ENCODE measurements at places on chromosomes 6 and 20.

GRCh38 chr6:133369773-133370272 is 128.7 kb downstream of the EYA4 start:
- H3K27me3 ChIP-seq, result no peaks in the 10 kb centered on the region
- no peaks in the 10 kb centered on the region for H3K36me3 ChIP-seq
- H3K4me3 ChIP-seq, result no peak overlapping the region
- no peaks in the 10 kb centered on the region for H3K4me1 ChIP-seq

DNA sequence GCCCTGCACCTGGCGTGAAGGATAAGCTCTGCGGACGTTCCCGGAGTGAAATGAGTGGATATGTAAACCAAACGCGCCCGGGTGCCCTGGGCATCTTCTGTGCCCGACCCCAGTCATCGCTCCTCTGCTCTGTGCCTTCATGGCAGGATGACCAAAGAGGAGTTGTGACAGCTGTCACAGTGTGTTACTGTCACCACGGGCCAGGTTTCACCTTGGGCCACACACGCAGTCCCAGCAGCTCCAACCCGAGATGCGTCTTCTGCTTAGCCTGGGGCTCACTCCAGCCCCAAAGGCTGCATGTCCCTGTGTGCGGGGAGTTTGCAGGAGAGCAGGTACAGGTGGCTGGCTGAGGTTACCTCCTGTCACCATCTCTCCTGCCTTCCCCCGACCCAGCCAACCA is 311.6 kb downstream of the BMP7 start:
- H3K36me3 ChIP-seq, result no peaks in the 10 kb centered on the region
- no peak overlapping the region for H3K4me3 ChIP-seq
- H3K27me3 ChIP-seq, result no peaks in the 10 kb centered on the region
- no peak overlapping the region for H3K27ac ChIP-seq

- peaks cover 5% of the 10 kb centered on the region for H3K4me1 ChIP-seq
- DNase-seq, result no peak
- peak overlapping the region; percentile 9 for H3K27ac ChIP-seq
- H3K4me3 ChIP-seq, result no peak overlapping the region
- H3K27me3 ChIP-seq, result no peaks in the 10 kb centered on the region
Measured at GRCh38 chr6:24908650-24909035, 27.1 kb downstream of the RIPOR2 start.

GRCh38 chr6:37155394-37156312 is 14.3 kb upstream of the PIM1 start:
- H3K4me1 ChIP-seq, result no peaks in the 10 kb centered on the region
- no peaks in the 10 kb centered on the region for H3K27me3 ChIP-seq
- no peak overlapping the region for H3K4me3 ChIP-seq
- H3K36me3 ChIP-seq, result no peaks in the 10 kb centered on the region
- H3K27ac ChIP-seq, result no peak overlapping the region
- DNase-seq, result no peak

- no peak for DNase-seq
- no peaks in the 10 kb centered on the region for H3K27me3 ChIP-seq
- H3K4me3 ChIP-seq, result no peak overlapping the region
- no peaks in the 10 kb centered on the region for H3K4me1 ChIP-seq
Measured at GRCh38 chr20:60768216-60768615, 483.8 kb upstream of the CDH4 start.

GRCh38 chr6:84773431-84774156 is 9.2 kb upstream of the TBX18 start:
- no peaks in the 10 kb centered on the region for H3K27me3 ChIP-seq
- no peak for DNase-seq
- no peaks in the 10 kb centered on the region for H3K36me3 ChIP-seq
- H3K4me1 ChIP-seq, result no peaks in the 10 kb centered on the region
- peak overlapping the region; percentile 74 for H3K4me3 ChIP-seq

GRCh38 chr6:154648188-154648887 is 84.9 kb upstream of the SCAF8 start:
- DNase-seq, result no peak
- no peak overlapping the region for H3K4me3 ChIP-seq
- H3K27me3 ChIP-seq, result no peaks in the 10 kb centered on the region
- H3K36me3 ChIP-seq, result no peaks in the 10 kb centered on the region

DNA sequence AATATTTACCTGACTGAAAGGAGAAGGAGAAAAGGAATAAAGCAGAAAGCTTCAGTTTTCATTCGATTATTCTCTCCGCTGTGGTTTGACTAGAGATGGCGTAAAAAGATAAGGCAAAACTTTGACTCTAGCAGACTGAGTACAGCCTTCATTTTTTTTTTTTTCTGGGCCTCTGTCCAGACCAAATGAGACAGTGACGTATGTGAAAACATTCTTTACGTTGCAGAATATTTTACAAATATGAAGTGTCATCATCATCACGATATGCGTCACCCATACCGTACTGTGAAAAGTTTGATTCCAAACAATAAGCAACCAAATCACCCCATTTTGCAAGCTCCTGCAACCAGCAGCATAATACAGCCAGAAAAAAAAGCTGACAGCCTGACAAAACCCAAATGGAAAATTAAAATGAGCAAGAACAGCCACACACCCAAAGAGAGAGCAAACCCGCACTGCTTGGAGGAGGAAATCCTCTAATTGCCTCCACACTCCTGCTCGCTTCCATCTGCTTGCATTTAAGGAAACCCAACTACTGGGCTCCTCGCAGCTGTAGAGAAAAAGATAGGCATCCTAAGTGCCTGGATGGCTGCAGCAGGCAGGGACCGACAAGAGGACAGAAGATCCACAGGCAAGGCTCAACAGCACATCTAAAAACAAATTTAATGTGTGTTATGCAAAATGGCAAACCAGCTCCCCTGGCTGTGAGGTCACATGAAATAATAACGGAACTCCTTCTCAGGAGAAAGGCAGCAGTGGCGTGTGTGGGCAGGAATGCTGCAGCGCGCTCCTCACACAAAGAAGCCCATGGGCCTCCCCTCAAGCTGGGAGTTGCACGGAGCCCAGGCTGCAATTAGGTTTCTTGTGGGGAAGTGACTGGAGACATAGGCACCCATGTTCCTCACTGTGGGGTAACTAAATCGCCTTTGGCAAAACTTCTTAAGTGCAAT is 113.1 kb downstream of the FYN start:
- peak overlapping the region; percentile 17 for H3K4me3 ChIP-seq
- H3K36me3 ChIP-seq, result no peaks in the 10 kb centered on the region
- H3K27me3 ChIP-seq, result no peaks in the 10 kb centered on the region
- no peak for DNase-seq
- H3K27ac ChIP-seq, result peak overlapping the region; percentile 32

- no peak for DNase-seq
- no peaks in the 10 kb centered on the region for H3K27me3 ChIP-seq
- no peaks in the 10 kb centered on the region for H3K4me1 ChIP-seq
- H3K36me3 ChIP-seq, result no peaks in the 10 kb centered on the region
- H3K4me3 ChIP-seq, result no peak overlapping the region
- no peak overlapping the region for H3K27ac ChIP-seq
Measured at GRCh38 chr6:76719449-76719848, 647.0 kb upstream of the IMPG1 start.

DNA sequence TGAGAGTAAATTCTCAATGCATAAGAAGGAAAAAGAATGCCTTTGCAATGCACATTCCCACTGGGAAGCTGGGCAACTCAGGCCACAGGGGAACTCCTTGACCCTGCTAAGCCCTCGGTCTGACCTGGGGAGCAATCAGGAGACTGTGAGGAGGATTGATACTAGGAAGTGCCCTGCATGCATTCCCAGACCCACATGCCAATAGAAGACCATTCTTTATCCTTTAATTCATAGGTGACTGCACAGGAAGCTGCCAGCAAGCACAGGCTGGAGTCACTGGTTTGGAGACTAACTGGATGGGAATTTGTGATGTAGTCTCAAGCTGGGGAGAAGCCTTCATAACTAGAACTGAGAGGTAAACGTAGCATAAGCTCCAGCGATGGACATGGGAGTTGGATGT is 1012.7 kb downstream of the EYS start:
- no peaks in the 10 kb centered on the region for H3K36me3 ChIP-seq
- no peak overlapping the region for H3K4me3 ChIP-seq
- H3K27me3 ChIP-seq, result no peaks in the 10 kb centered on the region
- DNase-seq, result no peak
- no peaks in the 10 kb centered on the region for H3K4me1 ChIP-seq
- no peak overlapping the region for H3K27ac ChIP-seq

- H3K27ac ChIP-seq, result no peak overlapping the region
- no peaks in the 10 kb centered on the region for H3K4me1 ChIP-seq
- no peak overlapping the region for H3K4me3 ChIP-seq
- no peaks in the 10 kb centered on the region for H3K36me3 ChIP-seq
Measured at GRCh38 chr20:56779452-56780143, 150.5 kb downstream of the TFAP2C start.

DNA sequence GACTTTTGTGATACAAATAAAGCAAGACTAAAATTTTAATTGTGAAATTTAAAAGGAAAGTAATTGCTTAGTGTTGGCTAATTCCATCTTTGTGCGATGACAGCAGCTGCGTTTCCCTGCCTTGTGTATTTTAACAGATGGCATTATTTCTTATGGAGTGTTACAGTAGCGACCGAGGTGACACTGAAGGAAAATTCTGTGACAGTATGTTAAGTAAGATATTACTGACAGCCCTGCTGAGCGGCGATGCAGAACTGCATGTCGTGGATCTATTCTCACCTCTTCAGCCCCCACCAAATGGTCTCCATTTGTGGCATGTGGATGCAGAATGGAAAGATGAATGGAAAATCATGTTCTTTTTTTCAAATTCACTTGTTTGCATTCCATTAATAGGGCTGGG is 289.4 kb downstream of the RNF144B start:
- H3K27ac ChIP-seq, result no peak overlapping the region
- no peak overlapping the region for H3K4me3 ChIP-seq
- no peaks in the 10 kb centered on the region for H3K36me3 ChIP-seq
- no peaks in the 10 kb centered on the region for H3K4me1 ChIP-seq
- no peak for DNase-seq

- H3K36me3 ChIP-seq, result peaks cover 40% of the 10 kb centered on the region
- no peaks in the 10 kb centered on the region for H3K27me3 ChIP-seq
- peak; percentile 87 for DNase-seq
Measured at GRCh38 chr6:39892490-39893129, 41.7 kb downstream of the MOCS1 start.

GRCh38 chr6:42898891-42899361 is 16.9 kb upstream of the PTCRA start:
- H3K4me1 ChIP-seq, result no peaks in the 10 kb centered on the region
- no peaks in the 10 kb centered on the region for H3K36me3 ChIP-seq
- no peaks in the 10 kb centered on the region for H3K27me3 ChIP-seq

DNA sequence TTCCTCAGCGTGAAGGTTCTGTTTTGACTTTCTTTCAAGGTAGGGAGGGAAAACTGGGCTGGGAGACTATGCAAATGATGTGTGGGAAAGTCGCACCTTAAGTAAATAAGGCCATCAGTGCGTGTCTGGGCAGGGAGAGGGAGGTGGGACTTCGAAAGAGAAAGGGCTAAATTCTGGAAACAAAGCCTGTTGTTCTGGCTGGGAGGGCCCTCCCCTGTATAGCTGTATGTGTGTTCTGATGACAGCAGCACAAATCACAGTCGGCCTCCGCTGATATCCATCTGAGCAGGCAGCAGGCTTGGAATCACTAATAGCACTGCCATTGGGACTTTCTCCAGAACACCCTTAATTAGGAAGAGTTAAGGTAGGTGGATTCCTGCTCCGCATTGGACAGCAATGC is 19.2 kb downstream of the JAG1 start:
- no peak for DNase-seq
- H3K27me3 ChIP-seq, result no peaks in the 10 kb centered on the region
- H3K4me1 ChIP-seq, result peaks cover 28% of the 10 kb centered on the region
- peaks cover 78% of the 10 kb centered on the region for H3K36me3 ChIP-seq
- peak overlapping the region; percentile 100 for H3K27ac ChIP-seq

DNA sequence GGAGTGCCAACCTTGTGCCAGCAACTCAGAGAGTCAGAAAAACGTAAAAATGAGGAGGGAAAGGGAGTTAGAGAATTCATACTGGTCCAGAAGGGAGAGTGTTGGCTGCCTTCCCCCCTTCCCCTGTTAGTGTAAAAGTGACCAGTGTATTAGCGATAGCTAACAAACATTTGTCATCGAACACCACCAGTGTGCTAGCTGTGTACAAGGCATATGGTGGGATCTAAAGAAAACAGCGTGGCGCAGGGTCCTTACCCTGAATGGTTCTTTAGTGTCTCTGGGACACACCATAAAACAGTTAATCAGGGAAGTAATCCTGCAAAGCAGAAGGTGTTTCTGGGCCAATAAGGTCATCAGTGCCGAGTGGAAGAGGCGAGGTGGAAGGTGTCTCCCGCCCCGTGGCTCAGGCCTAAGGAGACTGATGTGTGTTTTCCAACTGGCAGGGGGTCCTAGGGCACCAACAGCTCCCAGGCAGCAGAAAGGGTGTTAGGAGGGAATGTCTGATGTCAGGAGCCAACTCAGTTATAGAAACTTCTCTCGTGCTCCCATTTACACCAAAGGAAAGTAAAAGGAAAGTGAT is 91.9 kb downstream of the TCP11 start:
- H3K27ac ChIP-seq, result peak overlapping the region; percentile 89
- no peak for DNase-seq
- peak overlapping the region; percentile 23 for H3K4me3 ChIP-seq
- H3K36me3 ChIP-seq, result no peaks in the 10 kb centered on the region

DNA sequence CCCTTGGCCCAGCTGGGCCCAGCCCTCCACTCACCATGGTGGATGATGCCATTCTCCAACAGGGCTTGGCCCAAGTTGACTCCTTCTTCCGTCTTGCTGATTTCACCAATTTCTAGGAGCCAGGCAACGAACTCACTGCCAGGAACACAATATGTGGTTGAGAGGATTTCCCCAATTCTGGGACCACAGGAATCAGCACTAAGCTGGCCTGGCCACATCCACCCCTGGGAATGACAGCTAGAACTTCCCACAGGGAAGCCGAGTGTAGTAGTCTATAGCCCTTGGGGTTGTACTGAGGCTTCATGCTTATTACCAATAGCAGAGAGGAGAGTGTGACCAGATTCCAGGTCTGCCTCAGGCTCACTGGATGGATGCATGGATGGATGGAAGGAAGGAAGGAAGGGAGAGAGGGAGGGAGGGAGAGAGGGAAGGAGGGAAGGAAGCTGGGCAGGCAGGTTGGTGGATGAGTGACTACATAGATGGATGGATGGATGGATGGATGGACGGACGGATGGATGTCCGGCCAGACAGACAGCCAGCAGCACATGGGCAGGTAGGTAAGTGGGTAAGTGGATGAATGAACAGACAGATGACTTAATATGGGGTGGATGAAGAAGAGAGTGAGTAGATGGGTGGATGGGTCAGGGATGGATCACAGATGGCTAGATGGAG is 146.5 kb downstream of the PREX1 start:
- peaks cover 37% of the 10 kb centered on the region for H3K36me3 ChIP-seq
- no peak for DNase-seq
- H3K4me3 ChIP-seq, result no peak overlapping the region
- no peaks in the 10 kb centered on the region for H3K27me3 ChIP-seq

- DNase-seq, result no peak
- H3K4me3 ChIP-seq, result no peak overlapping the region
- H3K27me3 ChIP-seq, result no peaks in the 10 kb centered on the region
- H3K4me1 ChIP-seq, result no peaks in the 10 kb centered on the region
- H3K36me3 ChIP-seq, result no peaks in the 10 kb centered on the region
Measured at GRCh38 chr6:136189104-136189503, 61.0 kb downstream of the MTFR2 start.

DNA sequence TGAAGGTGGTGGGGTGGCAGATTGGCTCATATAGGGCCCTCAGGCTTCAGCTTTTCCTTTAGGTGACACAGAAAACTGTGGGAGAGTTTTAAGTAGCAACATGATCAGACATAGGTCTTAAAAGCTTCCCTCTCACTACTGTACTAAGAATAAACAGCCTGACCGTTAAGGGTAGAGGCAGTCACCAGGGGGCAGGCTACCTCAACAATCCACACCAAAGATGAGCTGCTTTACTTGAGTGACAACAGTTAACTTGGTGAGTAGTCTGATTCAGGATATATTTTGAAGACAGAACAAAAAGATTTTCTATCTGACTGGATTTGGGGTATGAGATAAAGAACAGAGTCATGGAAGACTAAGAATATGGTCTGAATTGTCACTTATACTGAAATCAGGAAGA is 193.1 kb upstream of the SHLD1 start:
- no peak overlapping the region for H3K27ac ChIP-seq
- no peaks in the 10 kb centered on the region for H3K27me3 ChIP-seq
- peaks cover 43% of the 10 kb centered on the region for H3K36me3 ChIP-seq
- H3K4me3 ChIP-seq, result no peak overlapping the region

All from ascending aorta (tissue), 2 donors.